SK-MEL-5 (cell line): ENCODE measurements at places on chromosomes 7 and 10. TPM values are rescaled to one million over a fixed set of nuclear protein-coding genes. Genes with fewer than 3 reads are reported as not detected.

GRCh38 chr7:5574770-5575269 lies 151.2 kb upstream of the TNRC18 start:
- no peak for DNase-seq

GRCh38 chr10:7444551-7445121 lies 33.8 kb upstream of the SFMBT2 start:
- DNase-seq = no peak

- no peak for DNase-seq
Observed at GRCh38 chr7:90965211-90965610, 299.0 kb upstream of the FZD1 start.

DNA sequence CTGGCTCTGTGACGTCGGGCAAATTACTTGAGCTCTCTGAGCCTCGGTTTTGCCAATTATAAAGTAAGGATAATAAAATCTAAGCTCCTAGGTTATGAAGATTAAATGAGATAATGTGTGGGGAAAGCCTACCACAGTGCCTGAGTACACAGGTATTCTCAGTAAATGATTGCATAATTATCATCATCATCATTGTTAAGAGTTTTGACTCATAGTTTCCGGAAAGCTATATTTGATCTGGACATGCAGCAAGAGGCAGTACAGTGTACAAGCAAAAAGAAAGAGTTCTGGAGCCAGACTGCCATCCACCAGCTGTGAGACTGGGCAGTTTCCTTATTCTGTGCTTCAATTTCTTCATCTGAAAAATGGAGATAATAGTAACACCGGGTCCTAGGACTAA lies 155.6 kb upstream of the YAE1 start:
- DNase-seq = no peak

GRCh38 chr10:16698461-16698860 lies 118.8 kb downstream of the RSU1 start:
- DNase-seq = no peak

GRCh38 chr10:61128196-61128595 lies 184.2 kb upstream of the RHOBTB1 start:
- no peak for DNase-seq

GRCh38 chr7:105496521-105496920 lies 25.6 kb downstream of the PUS7 start:
- no peak for DNase-seq

GRCh38 chr7:148754912-148755311 lies 56.2 kb downstream of the CUL1 start:
- no peak for DNase-seq

DNA sequence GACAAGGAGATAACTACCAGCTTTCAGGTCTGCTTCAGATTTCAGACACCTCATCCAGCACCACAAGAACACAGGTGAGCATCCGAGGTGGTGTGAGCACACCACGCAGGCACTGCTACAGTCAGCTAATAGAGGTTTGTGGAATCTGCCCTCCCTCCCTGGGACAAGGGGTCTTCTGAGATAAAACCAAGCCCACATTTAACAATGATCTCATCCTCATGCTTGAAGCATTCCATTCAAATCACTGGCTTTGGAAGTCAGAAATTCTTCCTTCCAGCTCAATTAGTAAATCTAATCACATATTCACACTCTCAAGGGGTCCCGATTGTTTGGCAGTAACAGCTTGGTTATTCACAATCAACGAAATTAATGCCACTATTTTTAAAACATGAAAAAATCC lies 331.4 kb downstream of the ELMO1 start:
- no peak for DNase-seq

DNA sequence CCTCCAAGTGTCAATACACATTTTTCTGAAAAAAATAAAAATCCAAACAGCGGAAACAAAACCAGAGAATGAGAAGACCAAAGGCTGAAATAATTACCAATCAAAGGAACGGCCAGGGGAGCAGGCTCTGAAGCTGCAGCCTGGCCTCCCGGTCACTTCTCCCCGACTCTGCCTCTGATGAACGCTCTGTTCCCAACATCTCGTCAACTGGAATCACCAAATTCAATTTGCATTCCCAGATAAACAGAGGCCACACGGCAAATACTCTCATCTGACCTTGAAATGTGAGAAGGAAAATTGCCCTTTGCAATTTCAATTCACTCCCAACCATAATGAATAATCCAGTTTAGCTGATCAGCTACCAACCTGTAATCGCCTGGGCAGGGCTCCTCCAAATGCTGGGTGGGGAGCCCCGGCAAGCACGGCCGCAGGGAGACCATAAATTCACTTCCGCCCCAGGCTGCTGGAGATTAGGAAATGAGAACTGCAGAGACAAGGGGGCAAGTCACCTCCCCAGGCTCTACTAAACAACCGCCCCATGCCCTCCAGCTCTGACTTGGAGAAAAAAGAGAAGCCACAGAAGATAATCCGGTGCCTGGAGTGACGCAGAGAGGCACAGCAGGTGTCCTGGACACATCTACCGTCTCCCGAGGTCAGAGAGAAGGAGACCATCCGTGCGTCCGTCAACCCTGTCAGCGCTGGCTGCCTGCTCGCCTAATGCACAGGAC lies 153.2 kb downstream of the MAD1L1 start:
- DNase-seq = no peak

DNA sequence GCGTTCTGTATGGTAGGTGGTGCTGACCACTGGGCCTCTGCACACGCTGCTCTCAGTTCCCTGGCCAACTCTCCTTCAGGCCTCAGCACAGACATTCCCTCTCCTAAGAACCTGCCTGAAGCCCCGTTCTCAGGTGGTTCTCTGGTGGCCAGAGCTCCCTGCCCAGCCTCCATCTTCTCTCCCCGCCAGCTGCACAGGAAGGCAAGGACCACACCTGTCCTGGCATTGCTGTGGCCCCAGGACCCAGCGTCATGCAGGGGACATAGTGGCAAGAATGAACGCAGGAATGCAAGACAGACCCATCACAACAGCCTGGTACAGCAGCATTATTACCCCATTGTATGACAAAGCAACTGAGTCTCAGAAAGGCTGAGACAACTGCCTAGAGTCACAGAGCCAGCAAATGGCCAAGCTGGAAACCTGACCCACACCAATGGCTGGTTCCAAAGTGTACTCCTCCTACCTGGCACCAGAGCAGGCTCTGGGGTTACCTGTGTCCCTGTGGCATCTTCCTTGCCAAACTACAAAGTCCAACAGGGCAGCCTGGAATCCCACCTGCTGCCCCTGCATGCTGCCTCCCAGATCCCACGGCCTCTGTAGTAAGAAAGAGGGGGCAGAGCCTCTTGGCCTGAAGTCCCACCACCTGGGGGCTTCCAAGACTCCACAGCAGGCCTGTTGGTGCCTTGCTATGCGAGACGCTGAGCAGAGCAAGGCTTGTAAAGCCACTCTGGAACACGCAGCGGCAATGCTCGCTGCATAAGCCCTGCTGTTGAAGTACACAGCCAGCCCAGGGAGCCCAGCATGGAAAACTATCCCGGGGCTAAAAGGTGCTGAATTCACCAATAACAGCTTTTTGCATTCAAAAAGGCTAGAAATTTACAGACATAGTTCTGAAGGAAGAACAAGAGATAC lies 73.3 kb downstream of the CHST15 start:
- DNase-seq = no peak

- DNase-seq = no peak
Observed at GRCh38 chr7:128168667-128169210, 72.3 kb upstream of the LEP start.

- DNase-seq = peak; percentile 55
Observed at GRCh38 chr10:68406111-68406814, 814 bp downstream of the RUFY2 start.

GRCh38 chr10:15155978-15156656 lies 12.4 kb downstream of the NMT2 start:
- DNase-seq = no peak

- no peak for DNase-seq
Observed at GRCh38 chr7:43392638-43393330, 190.1 kb upstream of the STK17A start.

DNA sequence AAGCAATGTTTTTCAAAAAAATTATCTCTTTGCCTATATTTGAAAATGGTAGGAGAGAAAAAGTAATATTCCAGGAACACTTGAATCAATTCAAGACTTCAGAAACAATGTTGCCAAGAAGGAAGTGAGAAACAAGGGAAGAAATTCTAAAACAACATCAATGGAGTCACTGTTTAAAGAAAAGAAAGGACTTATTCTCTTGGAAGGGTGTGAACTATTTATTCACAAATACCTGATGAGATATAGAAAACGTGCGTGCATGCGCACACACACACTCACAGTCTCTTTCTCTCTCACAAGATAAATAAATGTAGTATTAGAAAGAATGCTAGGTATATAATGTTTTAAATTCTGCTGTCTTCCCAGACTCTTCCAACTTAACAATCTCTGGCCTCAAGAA lies 117.2 kb upstream of the FAM133B start:
- DNase-seq = peak; percentile 81

DNA sequence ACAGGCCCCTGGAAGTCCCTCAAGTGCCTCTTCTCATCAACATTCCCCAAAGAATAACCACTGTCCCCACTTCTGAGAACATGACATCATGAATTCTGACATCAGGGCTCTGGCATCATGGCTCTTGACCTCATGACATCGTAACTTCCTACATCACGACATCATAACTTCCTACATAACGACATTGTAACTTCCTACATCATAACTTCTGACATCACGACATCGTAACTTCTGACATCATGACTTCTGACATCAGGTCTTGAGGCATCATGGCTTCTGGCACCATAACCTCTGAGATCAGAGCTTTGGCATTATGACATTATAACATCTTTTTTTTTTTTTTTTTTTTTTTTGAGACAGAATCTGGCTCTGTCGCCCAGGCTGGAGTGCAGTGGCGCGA lies 66.7 kb upstream of the FAM20C start:
- DNase-seq = peak; percentile 16

DNA sequence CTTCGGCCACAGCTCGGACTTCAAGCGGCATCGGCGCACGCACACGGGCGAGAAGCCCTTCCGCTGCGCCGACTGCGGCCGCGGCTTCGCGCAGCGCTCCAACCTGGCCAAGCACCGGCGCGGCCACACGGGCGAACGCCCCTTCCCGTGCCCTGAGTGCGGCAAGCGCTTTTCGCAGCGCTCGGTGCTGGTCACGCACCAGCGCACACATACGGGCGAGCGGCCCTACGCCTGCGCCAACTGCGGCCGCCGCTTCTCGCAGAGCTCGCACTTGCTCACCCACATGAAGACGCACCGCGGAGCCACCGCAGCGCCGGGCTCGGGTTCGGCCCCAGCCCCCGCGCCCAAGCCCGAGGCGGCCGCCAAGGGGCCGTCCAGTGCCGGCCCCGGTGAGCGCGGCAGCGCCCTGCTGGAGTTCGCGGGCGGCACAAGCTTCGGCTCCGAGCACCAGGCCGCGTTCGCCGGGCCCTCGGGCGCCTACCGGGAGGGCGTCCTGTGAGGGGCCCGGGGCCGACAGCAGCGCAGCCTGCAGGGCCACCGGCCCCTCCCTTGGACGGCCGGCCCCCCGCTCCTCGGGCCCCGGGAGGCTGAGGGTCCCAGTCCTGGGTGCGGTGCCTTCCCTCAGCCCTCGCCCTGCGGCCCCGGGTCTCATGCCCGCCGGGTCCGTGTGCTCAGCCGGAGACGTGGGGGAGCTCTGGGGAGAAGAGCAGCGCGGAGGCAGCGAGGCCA lies 17.2 kb downstream of the ZNF316 start:
- no peak for DNase-seq

DNA sequence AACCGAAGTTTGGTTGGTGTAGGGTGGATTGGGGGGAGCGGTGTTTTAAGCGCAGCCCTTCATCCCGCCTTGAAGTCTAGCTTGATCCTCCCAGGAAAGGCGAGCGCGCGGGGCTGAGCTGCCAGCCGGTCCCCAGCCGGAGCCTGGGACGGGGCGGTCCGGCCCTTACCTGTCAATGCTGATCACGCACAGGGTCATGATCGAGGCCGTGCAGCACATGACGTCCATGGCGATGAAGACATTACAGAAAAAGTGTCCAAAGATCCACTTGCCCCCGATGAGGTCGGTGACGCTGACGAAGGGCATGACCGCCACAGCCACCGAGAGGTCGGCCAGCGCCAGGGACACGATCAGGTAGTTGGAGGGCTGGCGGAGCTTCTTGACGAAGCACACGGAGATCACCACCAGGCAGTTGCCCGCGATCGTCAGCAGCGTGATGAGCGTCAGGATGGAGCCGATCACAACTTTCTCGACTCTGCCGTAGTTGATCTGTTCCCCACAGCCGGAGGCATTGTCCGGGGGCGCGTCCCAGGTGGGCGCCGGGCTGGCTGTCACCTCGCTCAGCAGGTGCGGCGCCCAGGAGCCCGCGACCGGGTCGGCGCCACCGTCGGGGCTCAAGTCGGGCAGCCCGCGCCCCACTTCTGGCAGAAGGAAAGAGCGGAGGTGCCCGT lies 740 bp downstream of the HTR7 start:
- DNase-seq = no peak

DNA sequence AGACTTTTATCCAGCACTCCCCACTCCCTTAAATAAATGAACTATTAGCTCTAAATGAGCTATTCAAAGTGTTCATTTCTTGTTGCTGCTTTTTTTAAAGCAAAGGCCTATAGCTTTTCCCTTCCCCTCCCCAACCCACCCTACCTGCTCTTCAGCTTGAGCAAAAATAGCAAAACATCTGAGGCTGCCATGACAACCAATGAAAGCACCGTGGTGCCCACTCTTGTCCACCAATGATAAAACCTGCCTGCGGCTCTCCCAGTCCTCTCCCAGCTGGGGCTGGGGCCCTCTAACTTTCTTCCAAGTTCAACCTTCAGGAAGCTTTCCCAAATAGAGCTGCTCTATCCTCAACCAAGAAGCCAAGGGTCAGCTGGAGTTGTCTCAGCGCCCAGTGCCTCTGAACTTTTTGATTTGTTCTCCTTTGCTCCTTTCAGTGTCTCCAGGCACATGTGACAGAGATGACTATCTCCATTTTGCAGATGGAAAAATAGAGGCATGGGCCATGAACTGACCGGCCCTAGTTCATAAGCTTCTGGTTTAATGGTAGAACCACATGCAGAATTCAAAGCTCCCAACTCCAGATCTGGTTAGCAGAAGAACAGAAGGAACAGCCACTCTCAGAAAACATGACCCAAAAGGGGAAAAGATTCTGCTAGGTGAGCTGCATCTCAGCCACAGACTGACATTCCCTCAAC lies 47.7 kb downstream of the PIK3AP1 start:
- DNase-seq = no peak

- no peak for DNase-seq
Observed at GRCh38 chr10:288316-289200, 153.3 kb downstream of the ZMYND11 start.

- DNase-seq = no peak
Observed at GRCh38 chr10:21261842-21262294, 263.6 kb downstream of the SKIDA1 start.

GRCh38 chr7:116859323-116859722 lies 3.1 kb upstream of the CAPZA2 start:
- DNase-seq = no peak

NPC1L1 gene
- total RNA-seq = not detected in 2 replicates

CLCN1 gene
- total RNA-seq = not detected in 2 replicates

TMEM213 gene
- total RNA-seq = not detected in 2 replicates

TMEM236 gene
- total RNA-seq = 0.03 and 0.05 TPM in 2 replicates

CALML3 gene
- total RNA-seq = not detected in 2 replicates

GIMAP8 gene
- not detected in 2 replicates for total RNA-seq

CDHR1 gene
- not detected in 2 replicates for total RNA-seq

CHAT gene
- not detected in 2 replicates for total RNA-seq

ZNF107 gene
- 4.0 and 4.7 TPM in 2 replicates for total RNA-seq

RPP30 gene
- total RNA-seq = 57.8 and 58.4 TPM in 2 replicates

C7orf33 gene
- not detected in 2 replicates for total RNA-seq

RBM17 gene
- 19.0 and 23.1 TPM in 2 replicates for total RNA-seq

TLX1 gene
- total RNA-seq = not detected in 2 replicates
